KG1 (cell line): ENCODE measurements at places on chromosomes 3 and 15.

- DNase-seq: no peak
These were observed 411.5 kb upstream of the MCTP2 start for GRCh38 chr15:93819826-93820225.

DNA sequence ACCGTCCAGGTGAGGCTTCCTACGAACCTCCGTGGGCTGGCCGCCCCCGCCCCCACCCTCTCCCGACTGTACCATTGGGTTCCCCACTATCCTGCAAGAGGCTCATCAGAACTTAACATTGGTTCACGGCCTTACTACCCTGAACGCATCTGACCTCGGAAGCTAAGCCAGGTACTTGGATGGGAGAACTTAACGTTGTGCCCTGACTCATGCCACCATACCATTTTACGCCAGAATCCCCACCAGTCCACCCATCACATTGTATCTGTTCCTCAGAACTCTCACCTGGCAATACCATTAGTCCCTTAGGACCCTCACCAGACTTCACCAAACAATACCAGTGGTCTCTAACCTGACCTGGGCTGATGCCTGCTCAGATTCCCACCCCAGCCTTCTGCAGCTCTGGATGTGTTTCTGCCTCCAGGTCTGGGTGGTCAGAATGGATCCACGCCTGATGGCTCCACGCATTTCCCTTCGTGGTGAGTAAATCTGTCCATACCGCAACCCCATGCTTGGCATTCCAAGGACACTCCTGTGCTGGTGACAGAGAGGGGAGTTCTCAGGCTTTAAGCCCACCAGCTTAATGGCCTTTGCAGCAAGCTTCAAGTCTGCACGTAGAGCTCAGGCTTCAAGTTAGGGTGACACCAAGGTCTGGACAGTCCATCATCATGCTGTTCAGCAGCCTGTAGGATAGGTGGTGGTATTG, 562 bp downstream of the TCTA start:
- DNase-seq: no peak

DNA sequence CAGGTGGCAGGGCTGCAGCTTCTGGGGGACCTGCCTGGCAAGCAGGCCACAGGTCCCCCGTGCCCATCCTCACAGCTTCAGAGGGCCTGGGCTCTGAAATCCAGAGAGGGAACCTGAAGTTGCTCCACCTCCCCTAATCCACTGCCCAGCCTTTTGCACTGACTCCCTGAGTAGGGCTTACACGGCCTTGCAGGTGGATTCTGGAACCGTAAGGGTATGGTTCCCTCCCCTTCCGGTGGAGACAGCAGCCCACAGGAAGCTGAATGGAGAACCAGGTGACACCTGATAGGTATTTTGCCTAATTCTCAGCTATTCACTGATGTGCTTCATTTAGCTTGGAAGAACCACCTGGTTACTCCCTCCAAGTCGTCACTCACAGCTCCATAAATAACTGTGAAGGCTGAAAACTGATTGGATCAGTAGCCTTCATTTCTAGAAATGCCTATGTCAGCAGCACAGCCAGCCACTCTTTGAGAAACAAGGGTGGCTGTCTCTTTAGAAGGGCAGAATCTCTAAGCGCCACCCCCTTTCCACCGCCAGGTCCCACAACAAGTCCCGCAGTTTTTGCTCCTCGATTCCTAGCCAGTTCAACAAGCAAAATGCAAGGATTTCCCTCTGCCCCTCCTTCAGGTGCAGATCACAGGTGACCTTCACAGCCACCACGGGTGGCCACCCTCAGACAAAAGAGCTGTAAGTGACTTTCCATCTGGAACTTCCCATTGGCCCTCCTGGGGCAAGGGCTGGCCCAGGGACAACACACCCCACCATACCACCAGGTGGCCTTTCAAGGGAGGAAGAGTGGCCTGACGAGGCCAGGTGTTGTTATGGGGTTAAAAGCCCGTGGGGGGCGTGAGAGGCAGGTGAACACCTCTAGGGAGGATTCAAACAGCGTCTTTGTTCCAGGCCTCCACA, 112.9 kb downstream of the SEC22A start:
- DNase-seq: no peak

DNA sequence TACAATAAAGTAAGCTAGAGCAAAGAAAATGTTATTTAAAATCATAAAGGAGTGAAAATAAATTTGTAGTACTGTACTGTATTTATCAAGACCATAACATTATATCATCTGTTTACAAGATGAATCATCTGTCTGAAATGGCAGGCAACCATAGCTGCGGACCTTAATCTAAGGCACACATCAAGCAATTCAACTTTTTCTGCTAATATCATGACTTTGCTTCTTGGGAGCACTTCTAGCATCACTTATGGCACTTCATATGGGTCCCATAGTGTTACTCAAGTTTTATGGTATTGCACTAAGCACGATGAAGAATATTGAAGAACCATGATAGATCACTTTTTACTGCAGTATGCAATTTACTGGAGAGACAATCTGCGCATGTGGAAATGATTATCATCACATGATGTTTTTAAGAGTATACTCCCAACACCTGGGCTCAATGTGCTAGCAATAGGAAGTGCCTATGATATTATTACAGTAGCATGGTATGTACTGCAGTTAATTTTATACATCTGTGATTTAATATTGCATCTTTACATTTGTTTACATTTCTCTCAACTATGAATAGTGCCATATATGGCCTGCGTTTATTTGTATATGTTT, 137.7 kb upstream of the NECTIN3 start:
- DNase-seq: no peak

DNA sequence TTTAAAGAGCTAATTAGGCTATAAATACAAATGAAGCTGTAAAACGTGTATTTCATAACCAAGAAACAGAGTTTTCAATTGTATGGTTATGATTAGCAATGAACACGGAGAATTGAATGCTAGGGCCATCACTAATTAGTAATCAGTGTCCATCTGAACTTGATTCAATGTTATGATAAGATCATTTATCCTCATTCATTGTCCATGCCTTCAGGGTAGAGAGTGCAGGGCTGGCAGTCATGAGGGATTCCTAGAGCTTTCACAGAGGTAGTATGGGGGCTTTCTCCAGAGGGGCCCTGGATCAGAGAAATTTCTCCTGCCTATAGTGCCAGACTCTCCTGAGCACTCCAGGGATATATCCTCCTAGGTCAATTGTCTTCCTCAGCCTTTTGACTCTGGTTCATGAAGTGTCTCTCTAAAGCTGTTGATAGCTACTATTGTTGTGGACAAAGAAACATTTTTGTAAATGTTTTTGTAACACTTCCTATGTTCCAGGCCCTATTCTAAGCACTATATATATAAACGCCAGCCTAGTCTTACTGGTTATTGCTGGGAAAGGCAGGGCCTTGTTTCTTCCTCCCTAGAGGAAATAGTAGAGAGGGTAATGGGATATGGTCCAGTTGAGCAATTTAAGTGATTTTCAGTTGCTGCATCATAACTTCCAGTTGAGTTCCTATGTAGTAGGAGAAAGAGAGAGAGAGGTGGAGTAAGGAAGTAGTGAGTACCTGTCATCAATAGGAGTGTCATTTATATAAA, 249.0 kb downstream of the NFKBIZ start:
- no peak for DNase-seq

GRCh38 chr3:151976211-151977050, 103.0 kb downstream of the SUCNR1 start:
- DNase-seq: peak; percentile 32

DNA sequence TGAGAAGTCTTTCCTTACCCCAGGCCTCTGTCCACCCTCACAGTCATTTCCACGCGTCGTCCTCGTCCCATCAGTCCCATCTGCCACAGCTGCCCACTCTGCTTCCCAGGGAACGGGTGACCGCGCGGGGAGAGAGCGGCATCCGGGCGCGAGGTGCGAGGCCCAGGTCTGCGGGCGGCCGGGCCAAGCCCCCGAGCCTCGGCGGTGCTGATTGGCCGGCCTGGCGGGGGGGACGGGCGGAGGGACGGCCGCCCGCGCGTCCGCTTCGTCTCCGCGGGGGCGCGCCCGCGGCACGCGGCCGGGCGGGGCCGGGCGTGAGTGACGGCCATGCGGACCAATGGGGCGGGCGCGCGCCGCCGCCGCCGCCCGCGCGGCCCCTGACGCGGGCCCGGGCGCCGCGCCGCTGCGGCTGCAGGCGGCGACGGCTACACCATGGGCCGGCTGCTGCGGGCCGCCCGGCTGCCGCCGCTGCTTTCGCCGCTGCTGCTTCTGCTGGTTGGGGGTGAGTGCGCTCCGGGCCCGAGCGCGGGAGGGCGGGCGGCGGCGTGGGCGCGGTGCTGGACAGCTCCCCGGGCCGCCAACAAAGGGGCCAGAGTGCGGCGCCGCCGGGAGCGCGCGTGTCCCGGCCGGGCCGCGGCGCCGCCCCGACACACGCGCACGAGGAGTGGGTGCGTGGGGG, at the start of gene PODXL2:
TSS of gene PODXL2 (plus strand) at position 398 of the 679 bp plus-strand sequence. CDS start at position 433, 35 bp downstream.
- DNase-seq: no peak

- no peak for DNase-seq
These were observed 171.7 kb upstream of the TLE3 start for GRCh38 chr15:70269311-70269911.

DNA sequence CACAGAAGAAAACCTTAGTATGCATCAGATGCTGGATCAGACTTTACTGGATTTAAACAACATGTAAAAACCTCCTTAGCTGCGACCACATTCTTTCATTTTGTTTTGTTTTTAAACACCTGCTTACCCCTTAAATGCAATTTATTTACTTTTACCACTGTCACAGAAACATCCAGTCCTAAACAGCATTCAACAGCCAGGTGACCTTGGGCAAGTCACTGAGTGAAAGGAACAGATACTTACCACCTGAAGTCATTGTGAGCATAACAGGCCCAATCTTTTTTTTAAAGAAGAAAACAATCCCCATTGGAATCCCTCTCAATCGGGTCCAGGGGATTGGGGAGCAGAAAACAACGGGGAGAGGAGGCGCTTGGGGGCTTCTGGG, 390 bp downstream of the STARD5 start:
- no peak for DNase-seq

- no peak for DNase-seq
These were observed 11.9 kb upstream of the ALDH1A2 start for GRCh38 chr15:58077427-58077826.

GRCh38 chr15:77528968-77529319, 103.8 kb downstream of the LINGO1 start:
- DNase-seq: no peak

GRCh38 chr15:51837792-51838251, 8.4 kb downstream of the TMOD3 start:
- no peak for DNase-seq

GRCh38 chr3:100873611-100874010, 119.6 kb downstream of the ABI3BP start:
- DNase-seq: no peak

DNA sequence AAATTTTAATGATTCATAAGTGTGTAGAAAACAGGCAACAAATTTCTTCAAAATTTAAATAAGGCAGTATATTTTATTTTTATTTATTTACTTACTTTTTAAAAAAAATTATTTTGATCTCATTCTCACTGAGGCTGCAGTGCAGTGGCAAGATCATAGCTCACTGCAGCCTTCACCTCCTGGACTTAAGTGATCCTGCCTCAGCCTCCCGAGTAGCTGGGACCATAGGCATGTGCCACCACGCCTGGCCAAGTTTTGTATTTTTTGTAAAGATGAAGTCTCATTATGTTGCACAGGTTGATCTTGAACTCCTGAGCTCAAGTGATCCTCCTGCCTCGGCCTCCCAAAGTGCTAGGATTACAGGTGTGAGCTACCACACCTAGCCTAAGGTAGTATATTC, 61.2 kb upstream of the XRN1 start:
- no peak for DNase-seq

DNA sequence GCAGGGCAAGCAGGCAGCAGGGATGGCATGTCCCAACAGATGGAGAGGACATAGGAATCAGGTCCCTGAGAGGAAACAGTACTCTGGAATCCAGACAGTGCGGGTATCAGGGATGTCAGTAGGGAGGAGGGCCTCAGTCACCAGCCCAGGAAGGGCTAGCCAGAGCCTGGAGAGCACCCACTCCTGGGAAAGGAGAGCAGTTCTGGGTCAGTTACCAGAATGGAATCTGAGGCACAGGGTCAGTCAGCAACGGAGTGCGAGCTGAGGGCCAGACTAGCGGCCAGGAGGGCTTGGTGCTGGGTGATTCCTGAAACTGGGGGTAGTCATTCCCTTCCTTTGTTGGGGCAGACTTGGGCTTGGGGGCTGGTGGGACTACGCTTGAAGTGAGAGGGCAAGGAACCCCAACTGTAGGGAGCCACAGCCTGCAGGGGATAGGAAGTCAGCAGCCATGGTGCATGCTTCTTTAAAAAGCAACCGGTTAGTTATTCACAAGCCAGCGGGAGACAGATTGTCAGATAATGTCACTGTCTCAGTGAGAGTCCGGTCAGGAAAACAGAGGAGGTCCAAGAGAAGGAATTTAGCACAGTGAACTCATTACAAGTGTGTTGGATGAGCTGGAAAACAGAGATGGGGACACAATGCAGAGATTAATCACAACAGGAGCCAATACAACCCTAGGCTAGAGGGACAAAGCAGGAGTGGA, 27.9 kb downstream of the PLA1A start:
- DNase-seq: no peak

DNA sequence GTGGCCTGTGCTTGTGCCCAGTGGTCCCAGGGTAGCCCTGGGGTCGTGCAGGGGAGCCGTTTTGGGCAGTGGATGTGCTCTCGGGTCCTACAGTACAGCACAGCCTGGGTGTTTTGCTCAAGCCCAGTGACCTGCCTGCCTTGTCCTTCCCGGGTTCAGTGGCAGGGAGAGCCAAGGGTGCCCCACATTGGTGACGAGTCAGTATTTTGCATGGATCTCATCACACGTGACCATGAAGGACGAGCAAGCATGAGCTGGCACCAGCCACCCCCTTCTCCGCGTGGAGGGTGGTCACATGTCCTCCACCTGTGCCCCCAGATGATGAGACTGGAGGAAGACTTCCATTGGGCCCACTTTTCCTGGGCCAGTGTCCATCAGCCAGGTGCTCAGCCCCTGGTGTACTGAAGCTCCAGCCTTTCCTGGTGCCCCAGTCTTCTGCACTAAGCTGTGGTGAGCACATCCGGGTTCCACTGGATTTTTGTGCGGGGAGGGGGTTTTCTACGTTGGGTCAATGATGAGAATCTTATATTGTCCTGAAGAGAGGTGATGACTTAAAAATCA, 197.5 kb downstream of the UBE3A start:
- DNase-seq: no peak

- DNase-seq: no peak
These were observed 51.8 kb upstream of the TPRG1 start for GRCh38 chr3:189119950-189120349.

- DNase-seq: no peak
These were observed 5.6 kb downstream of the TERC start for GRCh38 chr3:169759256-169759655.

GRCh38 chr3:143084856-143085731, 34.5 kb upstream of the CHST2 start:
- DNase-seq: no peak

- peak; percentile 49 for DNase-seq
These were observed 15.0 kb upstream of the TM6SF1 start for GRCh38 chr15:83092309-83092976.

- no peak for DNase-seq
These were observed 55.5 kb downstream of the MYZAP start for GRCh38 chr15:57647071-57647790.

- no peak for DNase-seq
These were observed 29.4 kb upstream of the ATP8B4 start for GRCh38 chr15:50148362-50148963.
